Left colon (tissue), 2 donors: ENCODE measurements at places on chromosomes 7 and 10.

GRCh38 chr7:71424166-71425035 is 292.5 kb downstream of the GALNT17 start:
- DNase-seq, result no peak

- no peak for DNase-seq
Measured at GRCh38 chr7:1533255-1533546, 2.7 kb downstream of the MAFK start.

- DNase-seq, result no peak
Measured at GRCh38 chr7:6648066-6648814, 11.1 kb downstream of the ZNF316 start.

GRCh38 chr7:101075646-101076045 is 9.6 kb upstream of the TRIM56 start:
- DNase-seq, result no peak

GRCh38 chr7:127908430-127909258 is 122.6 kb downstream of the LRRC4 start:
- DNase-seq, result no peak

DNA sequence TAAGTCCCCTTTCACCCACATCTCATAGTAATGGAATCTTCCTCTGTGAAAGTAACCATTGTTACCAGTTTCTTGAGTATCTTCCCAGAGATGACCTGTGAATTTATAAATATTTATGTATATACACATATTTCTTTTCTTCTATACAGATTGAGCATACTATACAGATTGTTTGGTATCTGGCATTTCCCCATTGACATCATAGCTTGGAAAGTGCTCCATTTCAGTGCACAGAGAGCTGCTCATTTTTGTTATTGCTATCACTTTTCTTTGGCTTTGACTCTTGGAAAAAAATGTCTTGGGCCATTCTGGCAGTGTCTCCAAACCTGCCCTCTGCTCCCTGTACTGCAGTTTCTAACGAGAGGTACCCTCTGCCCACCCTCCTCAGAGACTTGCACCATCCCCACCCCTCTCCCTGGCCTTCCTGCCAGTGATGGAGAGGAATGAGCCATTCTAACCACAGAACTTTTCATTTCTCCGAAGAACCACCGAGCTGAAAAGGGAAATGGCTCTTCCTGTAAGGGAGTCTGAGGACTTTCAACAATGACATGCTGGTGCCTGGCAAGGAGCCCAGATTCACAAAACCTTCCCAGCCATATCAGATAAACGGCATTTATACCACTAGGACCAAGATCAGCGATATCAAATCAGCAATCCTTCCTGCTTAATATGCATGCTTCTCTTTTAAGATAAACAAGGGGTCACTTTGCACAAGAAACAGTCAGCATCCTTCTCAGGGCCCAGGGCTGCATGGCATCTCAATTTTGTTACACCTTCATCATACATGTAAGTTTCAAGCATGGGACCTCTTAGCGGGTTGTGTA is 19.7 kb upstream of the CCSER2 start:
- peak; percentile 56 for DNase-seq

GRCh38 chr10:88262591-88263234 is 320.4 kb downstream of the RNLS start:
- no peak for DNase-seq

DNA sequence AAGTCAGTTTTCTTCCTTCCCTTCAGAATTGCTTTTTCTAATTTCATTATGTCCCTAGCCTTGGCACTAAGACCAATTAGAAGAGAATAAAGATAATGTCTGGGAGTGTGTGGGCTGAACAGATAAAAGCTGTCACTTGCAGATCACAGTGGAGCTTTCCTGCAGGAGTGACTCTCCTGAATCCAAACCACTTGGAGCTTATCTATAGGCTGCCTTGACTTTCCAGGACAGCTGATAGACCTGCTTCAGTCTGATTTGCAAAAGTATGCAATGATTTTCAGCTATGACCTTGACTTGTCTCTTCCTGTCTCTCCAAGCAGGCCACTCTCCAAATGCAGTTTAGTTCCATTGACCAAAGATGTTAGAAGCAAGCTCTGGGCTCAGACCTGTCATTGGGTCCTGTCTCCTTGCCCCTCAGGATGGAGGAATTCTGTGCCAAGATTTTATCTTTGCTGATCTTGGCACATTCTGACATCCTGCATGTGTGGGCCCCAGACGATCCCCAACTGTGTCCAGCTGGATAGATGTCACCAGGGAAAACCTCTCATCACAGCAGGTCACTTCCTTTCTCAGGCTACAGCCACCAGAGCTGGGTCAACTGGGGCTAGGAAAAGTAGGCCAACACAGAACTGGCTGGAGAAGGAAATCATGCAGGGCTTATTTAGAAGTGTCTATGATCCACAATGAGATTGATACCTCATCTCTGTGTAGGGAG is 120.9 kb upstream of the ZNF438 start:
- DNase-seq, result no peak
